ENCODE measurements at places on chromosomes 13 and 19.

GRCh38 chr13:43761616-43762315 is 25.0 kb downstream of the ENOX1 start:
- no peak for DNase-seq

GRCh38 chr19:51664131-51664530 is 17.5 kb upstream of the SIGLEC14 start:
- no peak for DNase-seq

DNA sequence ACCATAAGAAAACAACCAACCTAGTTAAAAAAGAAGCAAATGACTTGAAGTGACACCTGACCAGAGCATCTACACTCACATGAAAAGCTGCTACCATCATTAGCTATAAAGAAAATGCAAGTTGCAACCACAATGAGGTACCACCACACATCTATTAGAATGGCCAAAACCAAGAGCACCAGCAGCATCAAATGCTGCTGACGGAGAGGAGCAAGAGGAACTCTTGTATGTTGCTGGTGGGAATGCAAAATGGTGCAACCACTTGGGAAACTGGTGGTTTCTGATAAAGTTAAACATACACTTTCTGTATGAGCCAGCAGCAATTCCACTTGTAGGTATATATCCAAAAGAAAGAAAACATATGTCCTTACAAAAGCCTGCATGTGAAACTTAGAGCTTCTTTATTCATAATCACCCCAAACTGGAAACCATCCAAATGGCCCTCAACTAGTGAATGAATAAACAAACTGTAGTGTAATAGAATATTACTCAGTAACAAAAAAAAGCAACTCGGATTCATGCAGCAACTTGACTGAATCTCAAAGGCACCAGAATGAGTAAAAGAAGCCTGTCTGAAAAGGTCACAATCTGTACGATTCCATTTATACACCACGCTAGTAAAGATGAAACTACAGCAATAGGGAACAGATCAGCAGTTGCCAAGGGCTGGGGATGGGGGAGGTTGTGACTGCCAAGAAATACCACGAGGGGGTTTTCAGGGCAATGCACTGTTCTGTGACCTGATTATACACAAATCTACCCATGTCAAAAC is 60.9 kb upstream of the RANBP3 start:
- DNase-seq, result no peak

DNA sequence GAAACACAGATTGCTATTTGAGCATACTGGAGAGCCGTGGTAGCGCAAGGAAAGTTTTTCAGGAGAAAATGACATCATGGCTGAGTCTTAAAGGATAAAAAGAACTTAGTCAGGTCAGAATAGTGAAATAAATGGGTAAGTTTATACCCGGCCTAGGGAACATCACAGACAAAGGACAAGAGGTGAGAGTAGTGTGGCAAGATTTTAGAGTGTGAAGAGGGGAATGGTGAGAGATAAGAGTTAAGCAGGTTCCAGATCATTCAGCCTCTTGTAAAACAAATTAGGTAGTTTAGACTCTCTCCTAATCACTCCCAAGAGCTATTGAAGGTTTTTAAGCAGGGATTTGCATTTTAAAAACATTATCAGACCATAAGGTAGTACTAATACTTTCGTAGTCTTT is 116.0 kb upstream of the MAB21L1 start:
- no peak for DNase-seq

DNA sequence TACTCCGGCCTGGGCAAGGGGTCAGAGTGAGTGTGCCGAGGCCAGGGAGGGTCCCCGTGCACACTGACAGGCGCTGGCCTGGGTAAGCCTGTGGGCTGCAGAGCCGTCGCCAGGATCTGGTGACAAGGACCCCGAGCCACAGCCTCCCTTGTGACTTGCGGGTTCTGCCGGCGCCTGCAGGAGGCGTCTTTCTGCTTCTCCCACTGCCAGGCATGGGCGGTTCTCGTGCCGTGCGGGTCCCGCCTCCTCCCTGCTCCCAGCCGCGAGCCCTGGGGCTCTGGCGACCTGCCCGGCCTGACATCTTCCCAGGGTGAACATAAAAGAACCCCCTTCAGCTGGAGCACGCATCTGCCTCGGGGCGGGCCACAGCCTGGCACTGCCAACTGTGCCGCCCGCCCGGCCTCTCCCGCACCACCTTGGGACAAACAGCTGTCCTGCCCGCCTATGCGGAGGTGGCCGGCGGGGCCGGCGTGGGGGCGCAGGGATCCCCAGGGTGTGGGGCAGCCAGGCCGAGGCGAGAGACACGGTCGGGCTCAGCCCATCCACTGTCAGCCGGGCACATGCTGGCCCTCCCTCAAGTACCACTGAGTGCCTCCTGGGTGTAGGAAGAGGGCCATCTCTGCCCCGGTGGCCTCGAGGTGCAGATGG is 1.5 kb upstream of the HCN2 start:
- DNase-seq, result peak; percentile 68

DNA sequence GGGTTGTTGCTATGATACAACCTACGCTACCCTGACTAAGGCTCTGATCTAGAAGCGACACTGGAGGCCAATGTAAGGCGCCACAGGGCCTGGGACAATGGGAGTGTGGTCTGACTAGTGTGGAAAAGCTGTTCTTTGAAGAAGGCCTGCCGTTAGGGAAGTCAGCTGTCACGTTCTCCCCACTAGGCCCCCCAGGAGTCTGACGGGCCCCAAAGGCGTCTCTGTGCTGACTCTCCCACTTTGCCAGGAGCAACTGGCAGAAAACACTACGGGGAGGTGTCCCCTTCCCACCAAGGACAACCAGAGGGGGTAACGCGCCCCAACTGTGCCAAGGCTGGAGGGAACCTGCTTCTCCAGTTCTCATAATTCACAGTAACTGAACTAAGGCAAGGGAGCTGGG is 25.3 kb upstream of the EIF3G start:
- no peak for DNase-seq

Data from activated T-cell treated with anti-CD3 and anti-CD28 coated beads, Interleukin-2, amount 50 U/mL, for 1 hour (primary cell).